Uterus (tissue), 4 donors: ENCODE measurements at places on chromosomes 5 and 9.

DNA sequence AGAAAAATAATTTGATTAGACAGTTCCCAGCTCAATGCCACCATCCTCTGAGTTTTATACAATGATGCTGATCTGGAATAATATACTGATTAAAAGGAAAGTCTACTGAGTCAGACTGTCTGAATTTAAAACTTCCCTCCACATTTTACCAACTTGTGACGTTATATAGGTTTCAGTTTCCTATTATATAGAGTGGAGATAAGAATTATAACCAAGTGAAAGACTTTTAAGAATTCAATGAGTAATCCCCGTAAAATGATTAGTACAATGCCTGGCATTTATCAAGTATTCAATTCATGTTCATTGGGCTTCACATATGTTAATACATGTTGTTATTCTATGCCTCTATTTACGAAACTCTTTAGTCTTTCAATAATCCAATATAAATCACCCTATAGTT is 166.0 kb downstream of the CDH9 start:
- no peak for DNase-seq
- H3K27me3 ChIP-seq: no peaks in the 10 kb centered on the region
- no peak overlapping the region for H3K4me3 ChIP-seq
- H3K36me3 ChIP-seq: no peaks in the 10 kb centered on the region

GRCh38 chr5:126864042-126864688 is 87.2 kb downstream of the LMNB1 start:
- no peaks in the 10 kb centered on the region for H3K27me3 ChIP-seq
- H3K36me3 ChIP-seq: no peaks in the 10 kb centered on the region

DNA sequence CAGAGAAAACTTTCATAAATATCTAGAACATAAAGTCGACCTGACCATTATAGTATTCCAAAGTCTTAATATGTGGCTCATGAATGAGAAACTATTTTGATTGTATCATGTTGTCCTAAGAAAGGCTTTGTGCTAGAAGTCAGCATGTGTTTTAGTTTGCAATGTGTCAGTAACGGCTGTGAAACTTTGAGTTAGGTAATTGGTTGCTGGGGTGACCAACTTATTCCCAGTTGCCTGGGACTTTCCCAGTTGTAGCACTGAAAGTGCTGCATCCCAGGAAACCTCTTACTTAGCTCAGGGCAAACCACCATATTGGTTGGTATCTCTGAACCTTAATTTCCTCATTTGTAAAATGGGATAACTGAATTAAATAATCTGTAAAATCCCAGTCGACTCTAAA is 114.6 kb upstream of the SLC12A2 start:
- H3K36me3 ChIP-seq: no peaks in the 10 kb centered on the region
- no peak overlapping the region for H3K27ac ChIP-seq

DNA sequence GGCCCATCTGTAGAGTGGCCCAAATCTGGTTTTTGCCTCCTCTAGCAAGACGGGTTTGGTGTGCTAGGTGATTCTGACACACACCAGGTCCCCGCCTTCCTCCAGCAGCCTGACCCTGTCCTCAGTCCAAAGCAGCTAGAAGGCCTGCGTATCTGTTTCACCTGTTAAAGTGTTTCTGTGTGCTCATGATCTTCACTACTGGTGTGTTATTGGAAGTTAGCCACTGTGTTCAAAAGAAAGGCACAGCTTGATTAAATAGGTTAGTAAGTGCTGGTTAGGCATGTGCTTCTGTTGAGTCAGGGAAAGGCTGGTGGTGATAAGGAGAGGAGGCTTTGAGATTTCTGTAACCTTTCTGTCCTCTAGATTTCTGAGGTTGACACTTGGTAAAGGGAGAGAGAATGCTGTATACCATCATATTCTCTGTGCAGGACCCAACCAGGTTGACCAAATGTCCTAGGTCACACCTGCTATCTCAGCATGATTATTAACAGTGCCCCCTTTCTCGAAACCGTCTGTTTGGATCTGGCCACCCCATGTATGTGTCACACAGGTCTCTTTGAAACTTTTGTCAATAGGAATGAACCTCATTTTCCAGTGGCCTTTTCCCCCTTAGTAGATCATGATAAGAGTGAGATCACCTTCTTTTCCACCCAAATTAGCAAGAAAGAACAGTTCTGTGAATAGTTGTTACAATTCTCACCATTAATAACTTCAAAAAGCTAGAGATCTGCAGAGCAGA is 58.8 kb downstream of the ARHGAP26 start:
- no peak for DNase-seq
- H3K27me3 ChIP-seq: no peaks in the 10 kb centered on the region
- no peaks in the 10 kb centered on the region for H3K4me1 ChIP-seq
- H3K36me3 ChIP-seq: no peaks in the 10 kb centered on the region

- DNase-seq: no peak
- H3K27me3 ChIP-seq: no peaks in the 10 kb centered on the region
- no peaks in the 10 kb centered on the region for H3K36me3 ChIP-seq
- H3K4me3 ChIP-seq: no peak overlapping the region
- peak overlapping the region; percentile 9 for H3K27ac ChIP-seq
Measured at GRCh38 chr9:70563010-70563409, 148.6 kb upstream of the KLF9 start.

- no peaks in the 10 kb centered on the region for H3K27me3 ChIP-seq
- H3K27ac ChIP-seq: peak overlapping the region; percentile 92
- DNase-seq: no peak
- H3K4me3 ChIP-seq: no peak overlapping the region
Measured at GRCh38 chr5:67265951-67266350, 69.4 kb upstream of the CD180 start.
